ENCODE measurements at places on chromosomes 7 and 10. TPM values are rescaled to one million over a fixed set of nuclear protein-coding genes. Genes with fewer than 3 reads are reported as not detected.

DNA sequence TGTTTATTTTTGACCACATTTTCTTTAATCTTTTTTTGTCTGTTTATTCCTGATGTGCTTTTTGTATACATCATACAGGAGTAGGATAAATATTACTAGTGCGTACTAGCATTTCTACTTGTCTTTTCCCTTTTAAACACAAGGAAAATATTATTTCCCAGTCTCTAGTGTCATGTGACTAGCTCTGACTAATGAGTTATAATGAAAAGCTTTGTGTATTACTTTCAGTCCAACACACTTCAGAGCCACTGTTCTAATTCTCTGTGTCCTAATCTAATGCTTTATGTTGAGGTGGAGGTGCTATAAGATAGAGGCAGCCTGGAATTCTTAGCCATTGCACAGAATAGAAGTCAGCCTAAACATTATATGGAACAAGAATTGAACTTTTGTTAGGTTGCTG, 65.0 kb upstream of the RAB18 start:
- no peak for DNase-seq

GRCh38 chr7:157335991-157336382, 817 bp upstream of the DNAJB6 start:
- no peak for DNase-seq

DNA sequence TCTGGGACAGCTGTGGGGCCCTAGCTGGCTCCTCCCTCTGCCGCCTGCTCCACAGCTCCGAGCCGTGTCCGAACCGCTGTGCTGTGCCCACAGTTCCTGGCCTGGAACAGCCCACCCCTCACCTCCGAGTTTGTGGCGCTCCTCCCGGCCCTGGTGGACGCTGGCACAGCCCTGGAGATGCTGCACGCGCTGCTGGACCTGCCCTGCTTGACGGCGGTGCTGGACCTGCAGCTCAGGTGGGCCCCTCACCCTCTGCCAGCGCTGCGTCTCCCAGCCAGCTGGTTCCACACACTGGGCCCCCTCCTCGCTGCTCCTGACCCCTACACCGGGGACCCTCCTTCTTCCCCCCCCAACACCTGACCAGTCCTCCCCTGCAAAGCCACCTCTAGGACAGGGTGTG, 12.1 kb downstream of the AP5Z1 start:
- no peak for DNase-seq

DNA sequence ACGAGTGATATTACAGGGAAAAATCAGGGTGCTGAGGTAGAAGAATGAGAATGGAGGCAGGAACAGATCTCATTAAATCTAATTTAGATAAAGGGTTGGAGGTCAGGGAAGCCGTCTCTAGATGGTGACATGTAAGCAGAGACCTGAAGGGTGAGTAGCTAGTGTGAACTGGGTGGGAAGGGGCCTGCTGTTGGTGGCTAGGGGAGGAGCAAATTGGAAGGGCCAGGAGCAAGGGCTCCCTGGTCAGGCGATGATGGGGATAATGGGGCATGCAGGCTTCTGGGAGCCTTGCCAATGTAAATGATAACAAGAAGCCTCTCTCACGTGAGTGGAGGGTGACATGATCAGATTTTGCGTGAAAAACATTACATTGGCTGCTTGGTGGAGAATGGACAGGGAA, 76.3 kb downstream of the WDFY4 start:
- DNase-seq: no peak

The ADGRA1 gene
- total RNA-seq: not detected

DNA sequence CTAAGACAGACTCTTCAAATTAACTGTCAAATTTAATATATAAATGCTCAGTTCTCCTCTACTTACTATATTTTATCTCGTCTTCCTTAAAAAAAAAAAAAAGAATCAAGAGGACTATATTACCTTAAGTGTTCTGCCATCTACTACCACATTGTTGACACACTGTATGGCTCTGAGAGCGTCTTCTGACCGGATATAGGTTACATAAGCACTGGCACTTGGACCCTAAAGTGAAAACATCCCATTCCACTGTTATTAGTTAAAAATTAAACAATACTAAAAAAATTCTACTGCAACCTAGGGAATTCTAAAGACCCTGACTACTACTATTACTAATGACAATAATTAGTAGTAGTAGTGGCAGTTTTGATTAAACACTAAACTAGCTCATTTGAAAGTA, 95.7 kb downstream of the CNOT4 start:
- no peak for DNase-seq

The CPA5 gene
- 11.5 TPM for total RNA-seq

DNA sequence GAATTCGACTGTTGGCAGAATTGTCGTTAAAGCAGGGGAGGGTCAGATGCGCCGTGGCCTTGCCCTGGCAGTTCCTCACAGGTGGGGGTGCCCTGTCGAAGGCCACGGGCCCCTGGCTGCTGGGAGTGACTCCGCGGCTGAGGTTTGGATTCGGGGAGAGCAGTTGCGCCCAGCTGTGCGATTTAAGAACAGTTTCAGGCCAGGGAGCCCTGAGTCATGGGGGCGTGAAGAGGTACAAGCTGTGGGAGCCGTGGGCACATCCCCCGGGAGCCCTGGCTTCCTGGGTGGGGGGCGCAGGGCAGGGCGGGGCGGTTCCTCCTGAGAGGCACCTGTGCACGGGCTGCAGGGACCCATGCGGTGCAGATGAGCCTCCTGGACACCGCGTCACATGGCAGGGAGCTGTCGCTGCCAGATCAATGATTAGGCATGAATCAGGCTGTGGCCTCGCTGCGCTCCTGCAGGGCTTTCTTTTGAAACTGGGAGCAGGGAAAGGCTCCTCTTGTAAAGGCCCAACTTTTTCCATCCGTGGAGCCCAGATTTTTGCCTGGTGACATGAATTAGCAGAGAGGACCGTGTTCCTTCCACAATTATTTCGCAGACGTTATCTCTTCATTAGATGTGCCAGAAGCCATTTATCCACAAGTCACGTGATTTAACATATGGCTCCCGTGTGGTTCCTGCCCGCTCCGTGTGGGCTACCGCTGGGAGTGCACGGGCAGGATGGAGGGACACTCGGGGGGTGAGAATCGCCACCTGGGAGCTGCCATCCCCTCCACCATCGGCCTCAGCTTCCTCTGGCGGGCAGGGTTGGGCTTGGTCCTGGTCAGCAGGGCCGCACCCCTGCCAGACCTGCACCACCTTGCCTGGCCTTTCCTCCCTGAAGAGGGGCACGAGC, 918 bp downstream of the PWWP2B start:
- peak; percentile 24 for DNase-seq

DNA sequence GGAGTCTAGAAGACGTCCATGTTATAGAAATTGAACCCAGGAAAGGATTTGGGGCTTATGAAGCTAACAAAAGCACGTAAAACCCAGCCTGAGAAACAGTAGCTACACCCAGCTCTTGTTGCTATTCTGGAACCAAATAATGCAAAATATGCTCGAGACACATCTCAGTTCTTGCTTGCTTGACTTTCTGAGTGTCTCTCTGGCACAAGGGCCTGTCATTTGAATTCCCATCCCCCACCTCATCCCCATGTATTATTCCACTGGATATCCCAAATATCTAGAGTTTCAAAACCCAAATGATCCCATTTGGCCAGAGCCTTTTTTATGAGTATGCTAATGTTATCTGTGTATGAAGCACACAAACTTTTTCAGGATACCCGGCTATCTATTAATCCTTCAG, 48.2 kb upstream of the AGBL3 start:
- DNase-seq: no peak

DNA sequence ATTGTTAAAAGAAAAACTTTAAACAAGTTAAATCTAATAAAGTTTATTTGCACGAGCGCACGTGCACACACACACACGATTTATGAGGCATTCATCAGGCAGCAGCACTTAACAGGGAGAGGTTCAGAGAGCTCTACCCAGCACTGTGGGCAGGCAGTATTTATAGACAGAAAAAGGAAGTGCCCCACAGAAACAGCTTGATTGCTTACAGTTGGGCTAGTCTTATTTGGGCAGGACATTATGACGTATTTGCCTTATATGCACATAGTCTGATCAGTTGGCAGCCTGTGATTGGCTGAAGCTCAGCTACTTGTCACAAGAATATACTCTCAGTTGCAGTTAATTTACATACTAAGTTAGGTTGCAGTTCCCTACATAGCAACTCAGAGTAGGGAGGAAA, 1.2 kb upstream of the SDHAF3 start:
- DNase-seq: no peak

The LRRC17 gene
- not detected for total RNA-seq

Data from T-helper 17 cell (primary cell).